ENCODE measurements at places on chromosomes 1 and 21.

- DNase-seq = no peak
Measured at GRCh38 chr1:214449371-214449770, 102.0 kb downstream of the PTPN14 start.

- no peak for DNase-seq
Measured at GRCh38 chr1:180881806-180882509, 30.7 kb upstream of the KIAA1614 start.

DNA sequence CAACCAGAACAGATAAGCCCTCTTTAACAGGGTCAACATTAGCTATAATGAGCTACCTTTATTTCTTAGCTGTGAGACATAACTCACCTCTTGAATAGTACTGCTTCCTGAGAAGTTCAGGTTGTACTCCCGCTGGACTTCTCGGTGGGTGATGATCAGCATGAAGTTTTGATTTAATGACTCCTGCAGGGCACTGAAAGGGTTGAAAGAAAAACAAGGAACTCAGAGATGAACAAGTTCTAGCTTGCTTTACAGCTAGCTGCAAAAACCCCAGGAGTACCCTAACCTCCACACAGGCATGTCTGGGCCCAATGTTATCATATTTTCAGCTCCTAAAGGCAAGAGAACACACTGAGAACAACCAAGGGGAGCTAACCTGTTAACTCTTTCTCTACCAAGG lies 254.4 kb downstream of the FAF1 start:
- no peak for DNase-seq

- peak; percentile 19 for DNase-seq
Measured at GRCh38 chr21:43733529-43734071, 14.7 kb downstream of the PDXK start.

- no peak for DNase-seq
Measured at GRCh38 chr21:28227881-28228635, 764.6 kb downstream of the LTN1 start.

DNA sequence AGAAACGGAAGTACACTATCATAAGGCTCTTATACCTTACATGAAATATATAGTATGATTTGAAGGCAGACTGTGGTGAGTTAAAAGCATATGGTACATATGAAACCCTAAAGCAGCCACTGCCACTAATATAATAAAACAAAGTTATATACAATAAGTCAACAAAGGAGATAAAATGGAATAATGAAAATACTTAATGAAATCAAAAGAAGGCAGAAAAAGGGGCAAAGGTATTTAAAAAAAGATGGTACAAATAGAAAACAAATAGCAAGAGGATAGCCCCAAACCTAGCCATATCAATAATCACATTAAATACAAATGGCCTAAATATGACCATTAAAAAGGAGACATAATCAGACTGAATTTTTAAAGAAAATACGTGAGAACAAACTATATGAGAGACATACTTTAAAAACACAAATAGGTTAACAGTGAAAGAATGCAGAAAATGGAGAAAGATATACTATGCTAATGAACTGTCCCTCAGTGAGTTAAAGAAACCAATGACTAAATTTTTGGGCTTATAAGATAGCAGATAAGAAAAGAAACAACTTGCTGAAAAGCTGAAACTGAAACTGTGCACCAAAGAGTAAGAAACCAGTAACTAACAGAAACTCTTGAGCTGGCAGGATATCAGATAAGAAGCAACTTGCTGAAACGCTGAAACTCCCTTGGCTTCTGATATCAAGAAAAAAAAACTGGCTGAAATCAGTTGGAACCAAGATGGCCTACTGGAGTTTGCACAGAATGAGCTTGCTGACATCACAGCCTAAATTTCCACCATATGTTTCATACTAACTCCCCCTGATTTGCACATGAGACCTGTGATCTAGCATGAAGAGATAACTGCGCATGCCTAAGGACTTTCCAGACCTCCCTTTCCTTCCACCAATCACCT lies 44.3 kb upstream of the IL10 start:
- peak; percentile 48 for DNase-seq

DNA sequence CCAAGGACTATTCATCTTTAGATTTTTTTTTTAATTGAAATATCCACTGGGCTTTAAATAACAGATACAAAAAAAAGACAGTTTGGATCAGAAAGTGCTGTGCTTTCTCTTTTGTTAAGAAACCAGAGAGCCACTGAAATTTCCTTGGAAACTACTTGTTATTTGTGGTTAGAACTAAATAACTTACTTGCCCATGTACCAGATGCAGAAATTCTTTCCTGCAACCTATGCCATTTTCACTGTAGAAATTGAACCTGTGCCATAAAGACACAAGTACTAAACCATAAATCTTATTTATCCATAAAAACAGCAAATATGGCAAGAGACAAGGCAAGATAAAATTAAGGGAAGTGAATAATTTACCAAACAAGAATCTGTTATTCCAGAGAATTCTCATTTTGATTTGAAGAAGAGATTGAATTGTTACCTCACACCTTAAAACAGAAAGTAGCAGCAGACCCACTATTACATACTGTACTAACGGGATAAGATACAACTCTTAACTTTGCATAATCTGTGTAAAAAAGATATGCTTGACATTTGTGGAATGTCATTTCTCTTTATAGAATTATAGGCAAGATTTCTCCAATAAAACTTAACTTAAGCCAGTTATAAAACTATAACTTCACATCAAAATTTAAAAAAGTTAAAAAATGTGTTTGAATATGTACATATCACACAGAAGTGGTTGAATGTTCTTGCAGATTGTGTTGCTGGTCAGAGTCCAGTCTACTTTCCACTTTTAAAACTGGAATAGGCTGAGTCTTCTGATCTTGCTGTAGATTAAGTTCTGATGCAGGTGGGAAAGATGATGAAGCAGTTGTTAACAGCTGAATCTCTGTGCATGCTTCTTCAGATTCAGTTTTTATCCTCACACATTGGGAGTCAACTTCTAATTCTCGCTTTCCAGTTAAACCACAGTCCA lies 6.3 kb upstream of the PHTF1 start:
- DNase-seq = no peak

DNA sequence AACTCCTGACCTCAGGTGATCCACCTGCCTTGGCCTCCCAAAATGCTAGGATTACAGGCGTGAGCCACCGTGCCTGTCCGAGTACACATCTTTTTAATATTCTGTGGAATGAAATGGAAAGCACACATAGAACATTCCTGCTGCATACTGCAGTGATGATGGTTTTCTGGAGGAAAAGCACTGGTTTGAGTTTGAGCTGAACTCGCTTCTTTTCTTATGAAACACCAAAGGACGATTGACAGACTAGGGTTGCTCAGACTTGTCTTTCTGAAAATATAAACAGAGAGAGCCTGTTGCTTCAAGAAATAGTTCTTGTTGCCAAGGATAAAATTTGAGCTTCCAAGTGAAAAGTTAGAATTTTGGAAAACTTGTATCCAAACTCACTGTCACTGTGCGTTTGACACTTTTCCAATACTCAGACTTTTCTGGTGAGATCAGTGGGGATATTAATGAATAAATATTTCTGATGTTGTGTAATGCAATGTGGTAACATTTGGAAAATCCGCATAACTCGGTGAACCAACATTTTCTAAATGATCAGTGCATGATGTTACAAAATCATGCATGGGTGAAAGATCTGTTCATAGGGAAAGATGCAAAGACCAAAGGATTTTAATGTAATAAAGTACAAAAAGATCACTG lies 15.0 kb upstream of the ERMAP start:
- DNase-seq = no peak

- no peak for DNase-seq
Measured at GRCh38 chr1:94504601-94505000, 37.0 kb downstream of the F3 start.

GRCh38 chr1:115654663-115655305 lies 13.0 kb downstream of the VANGL1 start:
- no peak for DNase-seq

- no peak for DNase-seq
Measured at GRCh38 chr1:174884038-174884437, 115.7 kb upstream of the CACYBP start.

DNA sequence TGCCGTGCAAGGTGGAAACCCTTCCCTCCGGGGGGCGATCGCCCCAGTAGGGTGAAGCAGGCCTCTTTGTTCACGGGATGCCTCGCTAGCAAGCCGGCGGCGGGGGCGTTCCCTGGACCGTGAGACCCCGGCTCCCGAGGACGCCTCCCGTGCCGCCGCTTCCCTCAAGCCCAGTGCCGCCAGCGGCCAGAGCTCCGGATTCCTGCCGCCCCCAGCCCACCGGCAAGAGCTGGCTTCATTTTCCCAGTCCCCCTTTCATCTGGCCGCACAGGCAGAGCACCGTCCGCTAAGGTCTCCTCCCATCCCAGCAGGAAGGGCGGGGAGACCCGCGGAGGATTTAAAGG lies 16.3 kb downstream of the IER5 start:
- peak; percentile 44 for DNase-seq

DNA sequence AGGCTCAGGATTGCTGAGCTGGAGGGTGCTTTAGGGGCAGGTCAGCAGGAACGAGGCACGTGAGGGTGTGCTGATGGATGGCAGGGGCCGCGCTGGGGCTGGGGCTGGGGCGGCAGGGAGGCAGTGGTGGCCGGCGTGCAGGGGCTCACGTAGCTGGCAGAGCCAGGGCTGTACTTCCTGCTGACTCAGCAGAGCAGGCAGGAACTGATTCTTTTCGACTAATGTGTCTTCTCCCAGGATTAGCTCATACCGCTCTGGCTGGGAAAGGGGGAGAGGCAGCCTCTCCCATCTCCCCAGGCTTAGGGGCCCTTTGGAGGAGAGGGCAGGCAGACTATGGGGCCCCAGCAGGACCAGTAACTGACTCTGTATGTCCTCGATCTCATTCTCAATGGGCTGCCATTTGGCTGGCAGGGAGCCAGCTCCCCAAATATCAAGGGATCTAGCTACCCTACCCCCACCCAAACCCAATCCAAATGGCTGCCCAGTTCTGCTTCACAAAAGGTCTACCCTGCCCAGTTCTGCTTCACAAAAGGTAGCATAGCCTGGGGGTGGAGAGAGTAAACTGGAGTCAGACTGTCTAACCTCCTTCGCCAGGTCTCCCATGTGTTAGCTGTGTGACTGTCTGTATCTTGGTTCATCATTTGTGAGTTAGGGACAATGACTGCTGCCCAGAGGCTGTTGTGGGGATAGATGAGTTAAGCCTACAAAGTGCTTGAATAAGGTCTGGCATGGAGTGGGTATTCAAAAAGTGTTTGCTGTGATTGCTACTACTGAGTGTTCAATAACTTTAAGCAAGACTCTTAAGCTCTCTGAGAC lies 100.1 kb upstream of the SLC2A1 start:
- DNase-seq = no peak

- no peak for DNase-seq
Measured at GRCh38 chr1:192225703-192226102, 67.4 kb downstream of the RGS18 start.

- no peak for DNase-seq
Measured at GRCh38 chr1:18495635-18496034, 14.9 kb downstream of the KLHDC7A start.

DNA sequence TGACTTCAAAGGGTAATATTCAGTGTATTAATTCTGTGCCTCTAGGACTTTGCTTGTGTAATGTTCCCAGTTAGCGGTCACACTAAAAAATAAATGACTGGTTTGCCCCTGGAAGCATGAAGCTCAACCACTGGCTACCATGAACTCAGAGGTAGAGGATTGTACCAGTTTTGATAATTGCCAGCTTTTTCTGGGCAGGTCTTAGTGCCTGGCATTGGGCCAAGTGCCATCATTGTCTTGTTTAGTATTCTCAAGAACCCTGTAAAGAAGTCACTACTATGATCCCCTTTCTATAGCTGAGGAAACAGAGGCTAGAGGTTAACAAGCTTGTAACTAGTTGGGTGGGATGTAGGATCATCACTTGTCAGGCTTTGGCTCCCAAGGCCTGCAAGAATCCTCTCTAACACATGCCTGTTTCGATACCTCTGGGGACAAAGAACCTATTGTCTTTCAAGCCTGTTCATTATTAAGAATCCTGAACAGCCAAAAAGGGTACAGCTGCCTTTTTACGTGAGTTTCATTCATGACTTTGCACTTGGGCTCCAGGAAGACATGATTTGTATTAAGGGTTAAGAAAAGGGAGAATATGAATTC lies 121.9 kb upstream of the JUN start:
- DNase-seq = no peak

GRCh38 chr1:177170756-177171535 lies at the start of gene BRINP2:
Gene BRINP2, plus strand, starts transcription at chr1:177170958. Its CDS starts 58,919 bp downstream, at chr1:177229877.
- no peak for DNase-seq

DNA sequence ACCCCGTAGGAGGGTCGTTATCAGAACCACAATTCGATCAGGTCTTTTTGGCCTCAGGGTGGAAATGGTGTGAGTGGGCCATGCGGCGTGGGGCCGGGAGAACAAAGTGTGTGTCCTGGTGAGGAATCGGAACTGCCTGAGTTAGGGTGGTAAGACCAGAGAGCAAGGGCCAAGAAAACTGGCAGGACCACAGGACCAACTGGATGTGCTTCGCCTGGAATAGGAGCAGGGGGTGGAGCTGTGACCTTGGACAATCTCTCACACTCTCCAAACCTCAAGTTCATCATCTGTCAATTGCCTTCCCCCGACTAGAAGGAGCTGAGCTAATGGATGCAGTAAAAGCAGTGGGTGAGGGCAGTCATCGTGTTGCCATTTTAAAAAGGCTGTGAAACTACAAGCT lies 59.5 kb downstream of the NAV1 start:
- no peak for DNase-seq

GRCh38 chr1:81308191-81308590 lies 492.5 kb upstream of the ADGRL2 start:
- no peak for DNase-seq

DNA sequence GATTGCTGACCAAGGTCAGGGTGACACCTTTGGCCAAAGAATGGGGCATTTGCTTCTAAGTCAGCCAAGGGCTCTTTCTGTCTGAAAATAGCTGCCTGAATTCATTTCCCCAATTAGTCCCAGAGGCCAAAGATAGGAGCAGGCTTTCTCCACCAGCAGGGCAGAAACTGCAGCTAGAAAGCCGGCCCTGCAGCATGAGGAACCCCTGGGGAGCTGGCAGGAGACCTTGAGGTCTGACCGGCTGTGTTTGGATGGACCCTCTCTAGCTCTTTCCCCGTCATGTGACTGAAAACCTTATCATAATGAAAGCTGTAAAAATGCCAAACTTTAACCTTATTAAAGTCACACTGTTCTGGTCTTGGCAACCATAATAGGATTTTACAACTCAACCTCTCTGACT lies 93.4 kb downstream of the CD58 start:
- no peak for DNase-seq

DNA sequence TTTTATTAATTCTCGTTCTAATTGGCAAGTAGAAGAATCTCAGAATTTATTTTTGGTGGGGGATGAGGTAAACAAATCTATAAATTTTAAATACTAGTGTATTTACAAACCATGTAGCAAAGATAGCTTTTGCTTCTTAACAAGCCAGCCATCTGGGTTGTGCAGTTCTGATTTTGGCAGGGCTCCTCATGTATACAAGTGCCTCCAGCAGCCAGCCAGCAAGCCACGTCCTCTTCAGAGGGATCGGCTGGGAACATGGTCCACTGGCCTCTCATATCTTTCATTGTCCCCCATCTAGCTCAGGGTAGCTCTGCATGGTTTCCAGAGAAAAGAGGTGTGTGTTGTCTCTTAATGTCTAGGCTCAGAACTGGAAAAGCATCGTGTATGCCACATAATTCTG lies 659.1 kb downstream of the MRPL39 start:
- no peak for DNase-seq

All from stimulated activated CD4-positive, alpha-beta T cell treated with anti-CD3 and anti-CD28 coated beads, Interleukin-4, amount 100 ng/mL, for 24 hours (primary cell).